Esophagus muscularis mucosa (tissue), 4 donors: ENCODE measurements at places on chromosomes 12 and 14. TPM values are rescaled to one million over a fixed set of nuclear protein-coding genes. Genes with fewer than 3 reads are reported as not detected.

GRCh38 chr12:114821570-114821969 is 137.6 kb upstream of the TBX3 start:
- DNase-seq, result no peak

- DNase-seq, result no peak
Measured at GRCh38 chr12:97308576-97309198, 153.9 kb upstream of the RMST start.

- DNase-seq, result no peak
Measured at GRCh38 chr14:65753061-65753460, 340.5 kb downstream of the FUT8 start.

DNA sequence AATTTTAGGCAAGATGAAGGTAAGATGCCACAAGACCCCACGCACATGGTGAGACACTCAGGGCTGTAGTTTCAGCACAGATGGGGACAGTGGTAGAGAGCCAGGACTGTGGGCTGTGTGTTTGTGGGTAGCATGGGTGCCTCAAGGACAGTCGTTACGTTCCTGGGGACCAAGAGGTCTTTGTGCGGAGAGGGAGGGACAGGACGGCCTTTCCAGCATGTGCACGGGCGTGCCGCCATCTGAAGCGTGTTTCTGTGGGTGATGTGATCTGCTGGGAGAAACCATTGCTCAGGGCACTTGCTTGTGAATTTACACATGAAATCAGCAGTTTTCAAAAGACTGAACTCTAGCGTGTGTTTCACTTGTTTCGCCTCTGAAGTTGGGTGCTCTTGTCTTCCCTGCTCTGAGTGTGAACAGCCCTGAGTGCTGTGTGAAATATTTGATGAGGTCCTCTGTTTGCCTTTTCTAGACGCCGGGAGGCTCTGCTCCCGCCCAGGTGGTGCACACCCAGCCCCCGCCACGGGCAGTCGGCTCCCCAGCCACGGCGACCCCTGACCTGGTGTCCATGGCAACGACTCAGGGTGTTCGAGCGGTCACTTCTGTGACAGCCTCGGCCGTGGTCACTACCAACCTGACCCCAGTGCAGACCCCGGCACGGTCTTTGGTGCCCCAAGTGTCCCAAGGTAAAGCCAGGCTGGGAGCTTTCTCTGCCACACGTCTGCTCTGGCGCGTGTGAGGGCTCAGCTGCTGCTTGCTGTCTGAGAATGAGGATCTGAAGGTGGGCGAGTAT is 82.3 kb downstream of the DDX51 start:
- DNase-seq, result no peak

Gene DHH
- 2.2 TPM for total RNA-seq
